ENCODE measurements at places on chromosomes 2 and 18.

DNA sequence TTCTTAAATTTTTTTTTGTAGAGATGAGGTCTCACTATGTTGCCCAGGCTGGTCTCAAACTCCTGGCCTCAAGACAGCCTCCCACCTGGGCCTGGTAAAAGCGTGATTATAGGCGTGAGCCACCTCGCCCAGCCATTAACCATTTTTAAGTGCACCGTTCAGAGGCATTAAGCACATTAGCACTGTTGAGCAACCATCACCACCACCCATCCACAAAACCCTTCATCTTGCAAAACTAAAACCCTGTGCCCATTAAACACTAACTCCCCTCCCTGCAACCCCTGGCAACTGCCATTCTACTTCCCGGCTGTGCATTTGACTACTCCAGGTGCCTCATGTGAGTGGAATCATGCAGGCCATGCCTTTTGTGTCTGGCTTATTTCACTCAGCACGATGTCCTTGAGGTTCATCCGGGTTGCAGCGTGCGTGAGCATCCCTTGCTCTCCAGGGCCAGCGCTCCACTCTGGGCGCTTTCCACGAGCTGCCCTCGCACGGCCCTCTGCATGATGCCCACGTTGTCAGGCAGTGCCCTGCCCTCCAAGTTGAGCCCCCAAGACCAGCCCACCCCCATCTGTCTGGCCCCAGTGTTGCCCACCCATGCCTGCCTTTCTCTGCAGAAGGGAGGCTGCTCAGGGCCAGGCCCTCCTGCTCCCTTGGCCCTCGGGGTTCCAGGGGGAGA, 63.0 kb upstream of the GLI2 start:
- DNase-seq, result no peak

GRCh38 chr18:26656431-26656943, 108.1 kb upstream of the KCTD1 start:
- no peak for DNase-seq

GRCh38 chr2:174337337-174338146, 2.8 kb downstream of the SP9 start:
- no peak for DNase-seq

GRCh38 chr18:57004366-57005121, 142.3 kb upstream of the BOD1L2 start:
- no peak for DNase-seq

DNA sequence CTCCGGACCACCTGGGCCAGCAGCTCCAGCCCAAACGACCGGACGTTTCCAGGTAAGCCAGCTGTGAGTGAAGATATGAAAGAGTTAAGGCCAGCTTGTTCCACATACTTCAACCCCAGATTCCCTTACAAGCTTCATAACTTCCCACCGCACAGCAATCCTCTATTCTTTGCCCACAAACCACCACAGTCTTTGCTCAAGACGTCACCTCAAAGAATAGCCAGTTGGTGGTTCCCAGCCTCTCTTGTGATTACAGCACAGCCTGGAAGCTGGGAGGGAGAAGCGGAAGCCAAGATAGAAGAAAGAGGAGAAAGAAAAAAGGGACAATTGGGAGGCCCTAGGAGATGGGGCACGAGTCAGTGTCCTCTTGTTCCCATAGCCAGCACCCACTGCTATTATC, 70.6 kb downstream of the NRP2 start:
- no peak for DNase-seq

DNA sequence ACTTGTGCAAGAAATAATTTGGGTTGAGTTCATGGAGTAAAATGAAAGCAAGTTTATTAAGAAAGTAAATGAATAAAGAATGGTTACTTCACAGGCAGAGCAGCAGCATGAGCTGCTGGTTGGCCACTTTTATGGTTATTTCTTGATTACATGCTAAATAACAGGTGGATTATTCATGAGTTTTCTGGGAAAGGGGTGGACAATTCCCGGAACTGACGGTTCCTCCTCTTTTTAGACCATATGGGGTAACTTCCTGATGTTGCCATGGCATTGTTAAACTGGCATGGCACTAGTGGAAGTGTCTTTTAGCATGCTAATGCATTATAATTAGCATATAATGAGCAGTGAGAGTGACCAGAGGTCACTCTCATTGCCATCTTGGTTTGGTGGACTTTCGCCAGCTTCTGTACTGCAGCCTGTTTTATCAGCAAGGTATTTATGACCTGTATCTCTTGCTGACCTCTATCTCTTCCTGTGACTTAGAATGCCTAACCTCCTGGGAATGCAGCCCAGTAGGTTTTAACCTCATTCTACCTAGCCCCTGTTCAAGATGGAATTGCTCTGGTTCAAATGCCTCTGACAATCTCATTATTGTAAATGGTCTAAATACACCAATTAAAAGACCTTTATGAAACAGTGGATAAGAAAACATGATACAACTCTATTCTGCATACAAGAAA, 114.1 kb upstream of the FIGN start:
- DNase-seq, result no peak

- DNase-seq, result peak; percentile 42
Measured at GRCh38 chr2:3558205-3559014, at the start of gene RNASEH1. TSS of gene RNASEH1 (minus strand) at chr2:3558333. CDS start at chr2:3558260, 73 bp downstream.
